Urinary bladder (tissue), 4 donors: ENCODE measurements at places on chromosomes 3 and 15. TPM values are rescaled to one million over a fixed set of nuclear protein-coding genes. Genes with fewer than 3 reads are reported as not detected.

Gene SHQ1
- 9.2 TPM for polyA plus RNA-seq

DNA sequence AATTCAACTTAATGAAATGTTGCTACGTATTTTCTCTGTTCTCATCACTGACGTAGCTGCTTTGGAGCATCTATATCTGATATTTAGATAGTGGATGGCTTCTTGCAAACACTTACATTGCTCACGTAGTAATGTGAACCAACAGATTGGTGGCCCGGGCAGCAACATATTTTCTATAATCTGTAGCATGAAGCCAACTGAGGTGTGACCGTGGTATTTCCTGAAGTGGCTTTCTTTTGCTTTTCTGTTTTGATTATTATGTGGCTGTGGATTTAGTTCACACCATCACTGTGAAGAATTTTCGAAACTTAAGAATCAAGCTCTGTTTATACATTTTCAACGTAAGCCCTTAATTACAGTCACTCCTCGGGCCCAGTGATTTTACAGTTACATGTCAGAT, 288.5 kb downstream of the LPP start:
- DNase-seq: no peak

Gene FSIP1
- polyA plus RNA-seq: 0.27 TPM

DNA sequence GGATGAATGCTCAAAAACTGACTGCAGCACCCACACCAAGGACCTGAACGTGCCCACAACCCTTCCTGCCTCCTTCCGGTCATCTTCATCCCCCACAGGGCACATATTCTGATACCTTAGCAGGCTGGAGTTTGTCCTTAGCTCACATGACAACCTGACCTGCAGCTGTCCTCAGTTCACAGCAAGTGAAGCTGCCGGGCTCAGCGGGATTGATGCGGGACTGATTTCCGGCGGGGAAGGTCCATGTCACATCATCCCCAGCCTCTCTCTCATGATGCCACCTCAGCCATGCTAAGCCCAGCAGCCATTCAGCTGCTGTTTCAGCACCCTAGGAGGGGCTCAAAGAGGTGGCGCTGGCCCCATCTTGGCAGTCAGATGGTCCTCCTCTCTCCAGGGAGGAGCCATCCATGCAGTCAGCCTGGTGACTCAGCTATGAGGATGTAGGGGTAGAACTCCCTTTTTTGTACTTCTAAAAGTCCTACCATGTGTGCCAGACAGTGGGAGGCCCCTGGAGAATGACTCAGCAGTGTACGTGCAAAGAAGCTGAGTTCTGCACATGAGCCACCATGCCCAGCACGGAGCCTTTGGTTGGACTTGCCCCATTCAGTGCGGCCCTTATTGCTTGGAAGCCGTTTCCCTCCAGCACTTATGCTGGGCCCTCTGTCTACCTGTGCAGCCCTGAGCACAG, 9.5 kb downstream of the CA12 start:
- no peak for DNase-seq
